KG1 (cell line): ENCODE measurements at places on chromosomes 2 and 18.

DNA sequence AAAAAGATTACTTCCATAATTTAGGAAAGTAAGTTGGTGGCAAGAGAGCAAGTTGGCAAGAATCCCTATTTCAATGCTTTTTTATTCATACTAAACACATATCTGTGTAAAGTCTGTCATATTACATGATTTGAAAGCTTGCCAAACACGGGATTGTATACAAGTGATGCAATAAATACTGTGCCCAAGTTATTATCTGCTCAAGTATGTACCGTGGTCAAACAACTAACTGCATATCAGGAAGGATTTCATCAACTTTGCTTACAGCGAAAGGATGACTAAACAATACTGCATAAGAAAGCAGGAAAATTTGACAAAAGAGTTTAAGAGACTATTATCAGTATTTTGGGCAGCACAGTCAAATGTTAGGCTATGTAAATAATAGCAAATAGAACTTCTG lies 69.6 kb upstream of the SCN1A start:
- DNase-seq: no peak

GRCh38 chr2:223829128-223829527 lies 8.3 kb downstream of the AP1S3 start:
- no peak for DNase-seq

DNA sequence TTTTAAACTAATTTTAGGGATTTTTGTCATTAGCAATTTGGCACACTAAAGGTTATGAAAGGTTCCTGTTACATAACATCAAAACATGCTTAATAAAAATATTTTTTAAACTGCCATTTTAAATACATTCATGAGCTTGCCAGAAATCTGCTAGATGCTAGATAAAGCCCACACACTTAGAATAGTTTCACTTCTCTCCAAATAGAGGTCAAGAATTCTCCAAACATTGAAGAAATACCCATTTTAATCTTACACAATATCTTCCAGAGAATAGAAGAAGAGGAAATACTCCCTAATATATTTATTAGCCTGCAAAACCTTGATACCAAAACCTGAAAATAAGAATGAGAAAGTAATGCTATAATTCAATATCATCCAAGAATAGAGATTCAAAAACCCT lies 247.5 kb downstream of the PTH2R start:
- no peak for DNase-seq

DNA sequence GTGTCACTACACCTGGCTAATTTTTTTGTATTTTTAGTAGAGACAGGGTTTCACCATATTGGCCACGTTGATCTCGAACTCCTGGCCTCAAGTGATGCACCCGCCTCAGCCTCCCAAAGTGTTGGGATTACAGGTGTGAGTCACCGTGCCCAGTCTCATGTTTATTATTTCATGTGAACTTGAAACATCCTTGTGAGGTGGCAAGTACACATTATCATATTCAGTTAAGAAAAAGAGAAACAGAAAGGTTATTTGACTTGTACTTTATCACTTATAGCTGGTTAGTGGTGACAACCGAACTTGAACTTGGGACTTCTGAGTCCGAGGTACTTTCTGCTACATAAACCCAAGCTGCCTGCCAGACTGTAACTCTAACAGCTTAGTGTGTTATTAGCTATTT lies 24.4 kb downstream of the ABHD3 start:
- DNase-seq: no peak

GRCh38 chr18:64031411-64031810 lies 61.5 kb downstream of the SERPINB8 start:
- no peak for DNase-seq
